ENCODE measurements at places on chromosomes 2 and 18.

DNA sequence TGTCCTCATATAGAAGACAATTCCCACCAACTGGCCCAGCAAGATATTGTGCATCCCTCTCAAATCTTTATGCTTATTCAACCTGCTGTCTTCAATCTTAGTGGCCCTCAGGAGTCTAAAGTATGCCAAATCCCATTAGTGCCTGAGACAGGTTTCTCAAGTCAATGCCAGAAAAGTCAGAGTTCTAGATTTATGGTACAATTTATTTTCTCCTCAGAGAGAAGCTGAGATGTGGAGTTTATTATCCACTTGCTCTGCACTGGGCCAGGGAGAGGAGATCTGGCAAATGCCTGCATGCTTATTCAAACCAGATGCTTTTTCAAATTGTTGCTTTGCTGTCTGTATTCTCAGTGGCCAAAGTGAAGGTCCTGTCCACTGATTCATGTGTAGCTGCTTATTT, 825.2 kb downstream of the METTL4 start:
- no peak for DNase-seq

GRCh38 chr2:122651236-122651635, 895.8 kb downstream of the TSN start:
- DNase-seq: no peak

DNA sequence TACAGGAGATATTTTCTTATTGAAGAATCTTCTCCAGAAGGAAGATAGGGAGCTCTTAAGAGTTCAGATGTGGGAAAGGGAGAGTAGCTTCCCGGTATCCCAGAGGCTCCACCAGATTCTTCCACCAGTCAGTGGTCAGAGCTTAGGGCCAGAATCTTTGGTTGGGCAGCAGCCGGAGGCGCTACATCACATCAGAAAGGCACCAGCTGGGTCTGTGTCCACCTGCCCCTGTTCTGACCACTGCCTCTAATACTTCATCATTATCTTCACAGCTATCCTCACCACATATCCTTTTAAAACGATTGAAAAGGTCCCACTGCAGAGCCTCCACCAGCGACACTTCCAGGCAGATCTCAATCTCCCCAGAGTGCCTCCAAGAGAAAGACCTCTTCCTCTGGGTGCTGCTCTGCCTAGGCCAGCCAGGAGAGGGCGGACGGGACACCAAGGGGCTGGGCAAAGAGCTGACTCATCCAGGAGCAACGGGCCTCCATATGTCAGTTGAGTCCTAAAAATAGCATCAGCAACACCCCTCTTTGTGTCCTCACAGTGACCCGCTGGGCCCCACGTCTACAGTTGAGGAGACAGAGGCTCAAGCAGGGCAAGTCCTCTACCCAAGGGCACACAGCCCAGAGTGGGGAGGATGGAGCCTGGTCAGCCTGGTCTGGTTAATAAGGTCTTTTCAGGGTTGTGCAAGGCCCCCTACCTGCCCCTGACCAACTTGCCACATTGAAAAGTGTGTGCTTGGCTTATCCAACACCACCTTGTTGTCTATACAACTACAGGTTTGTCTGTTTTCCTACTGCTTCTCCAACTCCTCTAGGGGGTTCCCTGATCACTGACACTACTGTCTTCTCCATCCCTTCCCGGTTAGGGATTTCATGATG, 81.2 kb downstream of the ADD2 start:
- DNase-seq: peak; percentile 86

- no peak for DNase-seq
Observed at GRCh38 chr2:177340158-177340557, 52.4 kb upstream of the AGPS start.

DNA sequence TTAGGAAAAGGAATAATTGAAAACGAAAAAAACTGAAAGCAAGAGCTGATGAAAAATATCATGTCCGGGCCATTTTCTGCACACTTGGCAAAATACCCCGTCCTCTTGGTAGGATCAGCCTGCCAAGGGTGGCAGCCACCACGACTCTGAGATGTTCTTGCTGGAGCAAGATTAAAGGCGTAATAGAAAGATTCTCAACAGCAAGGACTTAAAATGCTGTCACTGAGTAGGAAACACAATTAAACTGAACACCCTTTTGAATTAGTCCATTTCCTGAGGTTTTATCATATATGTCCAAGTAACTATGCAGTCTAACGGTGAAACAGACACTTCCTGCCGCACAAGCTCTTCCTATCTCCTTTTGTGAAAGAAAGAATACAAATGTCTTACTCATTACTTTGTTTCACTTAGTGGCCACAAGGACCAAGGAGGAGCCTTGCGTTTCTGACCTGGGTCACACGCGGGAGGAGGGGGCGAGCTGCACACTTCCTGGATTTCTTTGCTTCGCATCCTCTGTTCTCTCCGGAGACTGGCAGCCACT, 222.7 kb downstream of the PIEZO2 start:
- DNase-seq: no peak

- no peak for DNase-seq
Observed at GRCh38 chr2:136962105-136962725, 196.9 kb downstream of the THSD7B start.
